ENCODE measurements at places on chromosomes 3 and 15.
A peak's percentile ranks its signal among the peaks of the same experiment; 100 is the strongest.

- DNase-seq: no peak
Observed at GRCh38 chr3:94173673-94174434, 111.0 kb downstream of the NSUN3 start.

GRCh38 chr3:65377637-65378036 lies 661.1 kb downstream of the MAGI1 start:
- no peak for DNase-seq

- DNase-seq: no peak
Observed at GRCh38 chr3:190435618-190436017, 14.1 kb downstream of the TMEM207 start.

DNA sequence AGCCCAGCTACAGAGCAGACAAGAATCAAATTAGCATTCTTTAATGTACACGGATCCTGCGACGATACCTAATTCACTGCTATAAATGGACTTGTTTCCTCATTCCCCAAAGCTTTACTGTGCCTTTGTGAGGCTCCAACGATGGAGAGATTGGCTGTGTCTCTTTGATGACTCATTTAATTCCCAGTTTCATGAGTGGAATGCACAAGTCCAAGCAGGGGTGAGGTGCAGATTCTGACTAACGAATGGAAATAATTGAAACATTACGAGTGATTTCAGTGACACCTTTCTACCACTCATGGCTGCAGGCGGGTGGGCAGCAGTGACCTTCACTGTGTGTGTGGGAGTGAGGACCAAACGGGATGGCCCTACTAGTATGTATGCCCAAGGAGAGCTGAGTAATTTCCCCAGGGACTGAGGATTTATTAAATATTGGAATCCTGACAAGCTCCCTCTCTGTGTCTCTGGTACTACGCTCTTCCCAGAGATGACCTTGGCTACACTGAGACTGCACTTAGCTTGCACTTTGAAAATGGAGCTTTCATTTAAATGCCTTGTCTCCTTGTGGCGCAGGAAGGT lies 156.7 kb downstream of the CACNA2D3 start:
- no peak for DNase-seq

DNA sequence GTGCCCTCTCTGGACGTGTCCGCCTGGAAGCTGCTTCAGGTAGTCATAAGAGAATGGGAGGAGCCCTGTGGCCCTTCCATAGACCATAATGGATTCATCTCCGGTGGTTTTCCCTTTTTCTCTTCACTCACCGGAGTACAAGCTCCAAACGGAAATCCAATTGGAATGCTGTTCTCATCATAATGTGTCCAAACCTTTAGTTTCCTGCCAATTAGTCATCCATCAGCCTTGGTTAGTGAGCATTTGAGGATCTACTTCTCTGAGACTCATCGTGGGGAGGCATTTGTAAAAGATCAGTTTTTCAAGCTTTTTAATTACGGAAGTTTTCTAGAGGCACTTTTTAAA lies 34.9 kb downstream of the ABHD2 start:
- no peak for DNase-seq

DNA sequence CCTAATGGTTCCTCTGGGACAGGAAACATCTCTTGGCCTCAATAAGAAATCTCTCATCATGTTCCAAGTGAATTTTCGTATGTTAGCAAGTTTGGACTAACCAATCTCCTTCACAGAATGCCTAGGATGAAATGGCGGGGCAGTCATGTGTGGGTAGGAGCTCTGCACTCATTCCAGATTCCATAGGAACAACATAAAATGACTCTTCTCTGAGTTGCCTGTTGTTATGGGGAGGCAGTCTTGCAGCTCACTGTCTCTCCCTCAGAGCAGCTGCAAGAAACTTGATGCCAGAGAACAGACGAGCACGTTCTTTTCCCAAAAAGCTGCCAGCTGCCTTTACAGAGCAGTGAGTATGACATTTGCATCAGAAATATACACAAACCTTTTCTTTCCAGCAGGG lies 34.1 kb downstream of the SPATA12 start:
- DNase-seq: no peak

GRCh38 chr3:15979495-15979894 lies 181.7 kb upstream of the ANKRD28 start:
- no peak for DNase-seq

DNA sequence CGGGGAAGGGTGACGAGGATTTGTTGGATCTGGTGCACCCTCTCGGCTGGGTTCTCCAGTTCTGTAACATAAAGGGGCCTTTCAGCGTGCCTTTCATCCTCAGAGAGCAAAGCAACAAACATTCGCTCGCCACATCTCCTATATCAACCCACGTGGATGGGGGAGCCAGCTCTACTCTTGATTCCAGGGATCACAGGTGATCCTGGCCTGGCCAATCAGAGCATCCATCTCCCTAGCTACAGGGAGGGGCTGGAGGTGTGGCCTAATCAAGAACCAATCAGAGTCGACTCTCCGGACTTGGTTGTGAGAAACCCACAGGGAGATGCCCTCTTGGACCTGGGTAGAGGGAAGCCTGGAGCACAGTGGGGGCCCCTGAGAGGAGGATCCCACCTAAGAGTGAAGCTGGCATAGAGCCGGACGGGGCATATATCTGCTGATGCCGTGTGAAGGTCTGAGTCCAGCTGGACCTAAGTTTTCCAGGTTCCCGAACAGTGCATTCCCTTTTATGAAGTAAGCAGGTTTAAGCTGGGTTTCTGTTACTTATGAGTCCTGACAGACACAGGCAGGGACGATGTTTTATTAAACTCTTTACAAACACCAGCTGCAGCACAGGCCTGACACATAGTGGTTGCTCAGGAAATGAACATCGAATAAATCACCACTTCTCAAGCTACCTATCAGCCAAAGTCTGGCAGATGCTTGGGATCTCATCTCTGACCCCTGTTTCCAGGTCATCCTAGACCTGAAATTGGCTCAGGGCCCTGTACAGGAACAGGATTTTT lies 50.7 kb upstream of the RAD18 start:
- DNase-seq: no peak

GRCh38 chr15:64930019-64930652 lies 18.4 kb downstream of the ANKDD1A start:
- no peak for DNase-seq

GRCh38 chr3:184066211-184066610 lies 13.4 kb downstream of the HTR3C start:
- no peak for DNase-seq

- no peak for DNase-seq
Observed at GRCh38 chr3:124633524-124633923, 96.7 kb upstream of the UMPS start.

- no peak for DNase-seq
Observed at GRCh38 chr15:93414576-93415231, 325.7 kb upstream of the RGMA start.

DNA sequence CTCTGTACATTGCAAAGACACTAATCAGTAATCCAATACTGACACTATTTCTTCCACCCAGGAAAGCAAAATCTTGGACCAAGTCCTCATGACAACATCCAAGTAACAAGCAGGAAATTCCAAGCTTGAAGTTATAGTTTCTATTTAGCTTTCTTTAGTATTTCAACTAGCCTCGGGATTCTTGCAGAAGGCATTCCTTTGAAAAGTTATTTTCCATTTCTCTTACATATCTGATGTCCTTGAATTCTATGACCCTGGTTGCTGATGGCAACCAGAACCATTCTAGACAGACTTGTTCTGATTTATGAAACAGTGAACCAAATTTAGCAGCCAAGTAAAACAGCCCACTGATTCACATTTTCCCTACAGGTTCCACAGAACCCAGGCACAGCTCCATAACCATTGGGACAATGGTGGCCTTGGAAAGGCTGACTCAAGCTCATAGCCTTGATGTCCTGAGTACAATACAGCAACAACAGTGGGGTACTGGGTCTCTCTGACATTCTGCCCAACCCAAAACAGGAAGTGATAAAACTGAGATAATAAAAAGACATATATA lies 26.5 kb downstream of the P3H2 start:
- DNase-seq: no peak

- no peak for DNase-seq
Observed at GRCh38 chr3:33083958-33084357, 13.0 kb downstream of the GLB1 start.

GRCh38 chr3:8556473-8556869 lies 54.8 kb downstream of the LMCD1 start:
- DNase-seq: no peak

GRCh38 chr3:31728403-31728802 lies 195.7 kb downstream of the STT3B start:
- DNase-seq: no peak

DNA sequence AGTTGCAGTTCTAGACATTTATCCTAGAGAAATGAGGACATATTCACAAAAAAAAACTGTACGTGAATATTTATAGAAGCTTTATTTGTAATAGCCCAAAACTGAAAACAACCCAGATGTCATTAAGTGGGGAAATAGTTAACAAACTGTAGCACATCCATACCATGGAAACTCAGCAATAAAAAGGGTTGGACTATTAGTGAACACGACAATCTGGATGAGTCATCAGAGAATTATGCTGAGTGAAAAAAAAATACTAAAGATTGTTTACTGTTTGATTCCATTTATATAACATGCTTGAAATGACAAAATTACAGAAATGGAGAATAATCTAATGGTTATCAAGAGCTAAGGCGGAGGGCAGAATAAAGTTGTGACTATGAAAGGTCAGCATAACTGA lies 59.5 kb downstream of the CPA3 start:
- no peak for DNase-seq

GRCh38 chr3:58556761-58557221 lies 19.8 kb upstream of the ACOX2 start:
- DNase-seq: no peak

- DNase-seq: no peak
Observed at GRCh38 chr3:46664188-46664970, 29.1 kb downstream of the ALS2CL start.

GRCh38 chr3:3551981-3552380 lies 247.2 kb upstream of the LRRN1 start:
- DNase-seq: no peak

DNA sequence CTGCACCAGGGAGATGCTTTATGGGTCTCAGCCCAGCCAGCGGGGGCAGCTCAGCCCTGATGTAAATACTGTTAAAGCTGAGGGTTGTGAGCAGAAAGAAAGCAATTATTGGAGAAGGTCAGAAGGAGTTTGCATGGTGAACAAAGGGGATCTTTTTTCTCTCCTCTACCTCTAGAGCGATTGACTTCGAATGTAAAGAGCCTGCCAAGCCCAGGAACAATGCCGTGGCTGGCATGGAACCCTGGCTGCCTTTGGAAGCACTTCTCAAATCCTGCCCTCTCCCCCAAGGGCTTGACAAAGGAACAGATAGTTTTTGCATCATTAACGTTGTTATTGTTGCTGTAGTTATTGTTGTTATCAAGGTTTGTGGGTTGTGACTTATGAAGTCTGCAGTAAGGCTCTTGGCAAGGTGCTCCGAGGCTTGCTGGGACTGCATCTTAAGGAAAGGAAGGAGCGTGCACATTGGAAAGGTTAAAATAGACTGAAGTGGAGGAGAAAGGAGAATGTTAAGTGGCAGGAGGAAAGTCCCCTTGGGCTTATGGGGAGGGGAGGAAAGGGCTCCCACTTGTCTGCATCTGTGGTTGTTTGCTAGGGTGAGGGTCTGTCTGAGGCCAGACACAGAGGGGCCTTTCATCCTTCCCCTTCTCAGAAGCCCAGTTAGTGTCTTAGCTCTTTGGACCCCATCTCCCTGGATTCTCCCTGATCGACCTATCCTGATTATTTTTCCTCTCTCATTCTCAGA lies 16.7 kb downstream of the PDIA5 start:
- DNase-seq: no peak

GRCh38 chr3:140031170-140031569 lies 96.2 kb downstream of the CLSTN2 start:
- DNase-seq: no peak

GRCh38 chr15:46523701-46524100 lies 888.9 kb downstream of the SQOR start:
- DNase-seq: no peak

GRCh38 chr15:78195735-78196201 lies 38.6 kb downstream of the ACSBG1 start:
- DNase-seq: peak; percentile 44

DNA sequence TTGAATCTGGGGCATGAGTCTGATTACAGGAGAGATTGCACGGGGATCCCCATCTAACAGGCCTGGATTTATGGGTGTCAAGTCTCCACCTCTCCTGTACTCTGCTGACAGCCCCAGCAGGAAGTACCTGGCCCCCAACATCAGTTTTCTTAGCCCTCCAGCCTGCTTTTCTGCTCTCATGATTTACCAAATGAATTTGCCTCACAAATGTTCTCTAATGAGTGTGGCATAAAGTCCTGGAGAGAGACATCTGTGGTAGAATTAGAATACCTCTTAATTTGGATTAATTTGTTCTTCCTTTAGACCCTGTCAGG lies 60.1 kb downstream of the FNDC3B start:
- no peak for DNase-seq

DNA sequence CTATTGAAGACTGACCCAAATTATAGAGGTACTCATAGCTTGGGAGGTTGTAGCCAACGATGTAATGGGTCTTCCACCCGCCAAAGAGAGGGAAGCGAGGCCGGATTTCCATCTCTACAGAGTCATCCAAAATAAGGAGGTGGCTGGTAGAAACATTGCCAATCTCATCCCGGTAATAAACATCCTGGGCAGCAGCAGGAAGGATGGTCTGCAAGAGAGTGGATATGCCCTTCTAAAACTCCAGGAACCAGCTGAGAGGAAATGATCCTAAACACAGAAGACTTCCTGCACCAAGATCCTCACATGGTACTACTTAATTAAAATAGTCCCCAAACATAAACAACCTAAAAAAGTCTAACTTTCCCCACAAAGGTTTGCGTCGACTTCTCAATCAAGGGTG lies 20.7 kb downstream of the RPN1 start:
- DNase-seq: no peak

GRCh38 chr15:63864186-63864585 lies 30.4 kb upstream of the HERC1 start:
- DNase-seq: no peak

GRCh38 chr3:98440283-98440682 lies 22.7 kb upstream of the OR5K1 start:
- DNase-seq: no peak

DNA sequence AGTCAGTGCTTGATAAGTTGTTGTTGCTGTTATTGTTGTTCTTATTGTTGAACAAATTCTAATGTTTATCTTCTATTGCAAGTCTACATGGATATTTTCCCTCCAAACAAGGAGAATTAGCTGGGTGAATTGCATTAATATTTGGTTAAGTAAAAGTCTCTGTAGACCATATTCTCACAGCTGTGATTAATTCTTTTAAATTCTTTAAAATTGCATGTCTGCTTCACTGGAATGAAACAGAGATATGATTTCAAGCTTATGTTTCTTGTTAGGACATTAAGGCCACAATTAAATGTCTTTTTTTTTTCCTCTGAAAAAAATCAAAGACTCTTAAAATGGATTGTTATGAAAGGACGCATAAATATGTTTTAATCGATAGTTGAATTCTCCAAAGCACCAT lies 153.4 kb downstream of the EBLN2 start:
- no peak for DNase-seq

- DNase-seq: no peak
Observed at GRCh38 chr15:40335938-40336743, 4.6 kb downstream of the CCDC9B start.

- DNase-seq: no peak
Observed at GRCh38 chr3:10927551-10927950, 65.0 kb upstream of the SLC6A1 start.

- DNase-seq: no peak
Observed at GRCh38 chr3:41026394-41027177, 172.7 kb upstream of the CTNNB1 start.

Data from stimulated activated CD4-positive, alpha-beta T cell treated with anti-CD3 and anti-CD28 coated beads, Interleukin-2, amount 100 ng/mL, for 24 hours (primary cell).